ENCODE measurements at places on chromosomes 16 and 17.

- no peak for DNase-seq
Observed at GRCh38 chr17:33756021-33756420, 462.9 kb upstream of the ASIC2 start.

DNA sequence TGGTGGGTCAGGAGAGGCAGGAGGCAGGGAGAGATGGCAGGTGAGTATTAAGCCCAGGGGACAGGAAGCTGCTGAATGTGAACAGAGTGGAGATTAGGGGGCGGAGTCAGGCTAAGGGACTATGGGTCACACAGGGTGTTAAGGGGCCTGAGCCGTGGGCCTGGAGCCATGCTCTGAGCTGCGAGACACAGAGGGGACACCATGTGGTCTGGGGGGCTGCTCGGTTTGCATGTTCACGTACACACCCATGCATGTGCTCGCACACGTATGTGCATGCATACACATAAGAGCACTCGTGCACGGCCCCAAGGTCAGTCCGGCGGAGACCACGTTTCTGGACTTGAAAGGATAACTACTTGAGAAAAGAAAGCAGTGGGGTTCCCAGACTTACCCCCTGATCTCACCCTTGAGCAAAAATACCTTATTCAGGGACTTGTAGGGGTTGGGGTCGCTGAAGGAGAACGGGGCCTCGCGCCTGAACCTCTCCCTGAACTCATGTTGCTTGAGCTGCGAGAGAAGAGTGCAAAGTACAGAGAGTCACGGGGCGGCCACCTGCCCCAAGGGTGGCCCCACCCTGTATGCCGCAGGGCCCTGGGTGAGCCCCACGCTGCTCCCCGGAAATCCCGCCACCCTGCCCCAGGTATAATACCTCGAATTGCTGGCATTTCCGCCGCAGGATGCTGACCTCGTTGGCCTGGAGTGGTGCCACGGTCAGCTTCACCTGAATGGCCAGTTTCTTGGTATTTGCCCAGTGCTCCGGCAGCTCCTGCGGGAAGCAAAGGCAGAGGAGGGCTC lies 50.8 kb downstream of the DNAH17 start:
- DNase-seq = no peak

GRCh38 chr16:74019612-74020011 lies 277.0 kb upstream of the PSMD7 start:
- DNase-seq = no peak

GRCh38 chr16:72475688-72476087 lies 303.7 kb upstream of the PMFBP1 start:
- DNase-seq = no peak

- DNase-seq = no peak
Observed at GRCh38 chr17:28372203-28372944, 880 bp downstream of the SARM1 start.

DNA sequence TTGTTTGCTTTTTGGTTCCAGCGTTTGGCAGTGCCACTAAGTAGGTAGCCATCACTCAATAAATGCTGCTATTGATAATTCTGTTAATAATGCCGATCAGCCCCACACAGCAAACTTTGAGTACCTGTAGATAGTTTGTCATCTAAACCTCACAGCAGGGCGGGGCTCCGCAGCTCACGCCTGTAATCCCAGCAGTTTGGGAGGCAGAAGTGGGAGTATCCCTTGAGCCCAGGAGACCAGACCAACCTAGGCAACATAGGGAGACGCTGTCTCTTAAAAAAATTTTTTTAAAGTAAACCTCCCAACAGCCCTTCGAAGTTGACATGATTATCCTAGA lies 1.6 kb downstream of the BFAR start:
- DNase-seq = no peak

DNA sequence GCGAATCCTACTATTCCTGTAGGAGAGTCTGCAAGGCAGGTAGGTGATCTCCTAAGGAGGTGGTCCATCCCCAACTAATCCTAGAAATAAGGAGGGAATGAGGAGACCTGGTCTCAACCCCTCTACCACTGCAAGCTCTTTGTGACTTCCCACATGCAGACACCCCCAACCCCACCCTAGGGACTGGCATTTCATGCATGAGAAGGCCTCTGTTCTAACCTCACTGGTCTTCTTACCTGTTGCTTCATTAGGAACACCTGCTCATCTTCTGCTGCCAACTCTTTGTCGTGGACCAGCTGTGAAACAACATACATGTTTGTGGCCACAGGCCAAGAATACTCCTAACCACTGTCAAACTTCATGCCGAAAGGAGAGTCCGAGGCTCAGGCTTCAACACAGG lies 22.6 kb downstream of the DYNC1LI2 start:
- DNase-seq = no peak

DNA sequence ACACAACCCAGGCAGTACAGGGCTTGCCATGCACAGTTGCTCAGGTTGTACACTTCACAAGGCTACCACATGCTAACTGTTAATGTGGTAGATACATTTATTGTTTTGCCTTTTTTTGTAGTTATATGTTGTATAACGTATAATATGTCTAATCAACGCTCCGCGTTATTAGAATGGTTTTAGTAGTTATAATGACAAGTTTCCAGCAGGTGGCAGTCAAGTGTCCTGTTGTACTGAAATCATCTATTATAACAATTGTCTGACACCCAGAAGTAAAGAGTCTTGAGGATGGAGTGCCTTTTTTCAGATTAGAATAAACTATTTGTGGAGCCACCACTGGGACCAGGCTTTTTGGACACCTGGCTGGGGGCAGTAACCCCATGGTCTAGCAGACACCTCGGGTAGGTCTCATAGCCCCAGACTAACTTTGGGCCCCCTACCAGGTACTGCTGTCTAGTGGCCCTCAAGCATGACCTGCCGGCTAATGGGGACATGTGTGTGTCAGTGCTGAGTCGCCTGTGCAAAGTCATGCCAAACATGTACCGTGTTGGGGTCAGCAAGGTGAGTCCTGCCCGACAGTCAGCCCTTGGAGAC lies 32.8 kb downstream of the MYO15A start:
- peak; percentile 74 for DNase-seq

GRCh38 chr17:863880-864279 lies 81.7 kb downstream of the MRM3 start:
- no peak for DNase-seq

DNA sequence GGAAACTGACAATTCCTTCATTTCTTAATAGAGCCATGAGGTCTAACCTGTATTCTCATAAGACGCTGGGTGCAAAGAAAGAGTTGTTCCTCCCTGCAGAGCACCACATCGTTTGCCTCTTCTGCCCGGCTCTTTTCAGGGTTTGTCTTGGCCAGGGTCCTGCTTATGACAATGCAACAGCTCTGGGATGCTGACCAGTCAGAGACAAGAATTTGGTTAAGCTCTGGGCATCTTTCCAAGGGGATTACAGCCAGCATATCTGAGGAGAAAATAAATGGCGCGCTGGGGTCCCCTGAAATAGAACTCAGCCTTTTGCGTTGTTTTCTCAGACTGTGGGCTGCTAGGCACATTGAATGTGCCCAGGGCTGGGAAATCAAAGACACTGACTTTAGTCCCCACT lies 128.6 kb downstream of the SHISA6 start:
- DNase-seq = peak; percentile 58

DNA sequence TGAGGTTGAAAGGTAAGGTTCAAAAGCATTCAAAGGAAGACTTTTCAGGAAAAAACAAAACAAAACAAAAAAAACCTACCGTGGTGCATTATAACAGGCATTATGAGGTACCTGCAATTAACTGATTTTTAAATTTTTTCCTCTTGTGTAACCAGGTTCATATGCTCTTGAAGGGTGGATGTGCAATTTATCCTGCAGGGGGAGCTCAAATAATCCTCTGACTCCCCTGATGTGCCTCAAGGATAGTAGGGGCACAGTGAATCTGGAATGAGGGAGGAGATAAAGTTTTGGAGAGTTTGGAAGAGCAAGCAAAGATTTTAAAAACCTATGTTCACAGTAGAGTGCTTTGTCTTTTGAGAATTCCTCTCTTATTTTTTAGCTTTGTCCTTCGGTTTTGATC lies 1349.4 kb downstream of the CDH8 start:
- no peak for DNase-seq

GRCh38 chr16:27894386-27894785 lies 169.1 kb downstream of the GSG1L start:
- DNase-seq = no peak

- peak; percentile 83 for DNase-seq
Observed at GRCh38 chr17:79740413-79740812, 9.7 kb downstream of the ENPP7 start.

GRCh38 chr17:40209404-40210093 lies 9.6 kb upstream of the WIPF2 start:
- no peak for DNase-seq

DNA sequence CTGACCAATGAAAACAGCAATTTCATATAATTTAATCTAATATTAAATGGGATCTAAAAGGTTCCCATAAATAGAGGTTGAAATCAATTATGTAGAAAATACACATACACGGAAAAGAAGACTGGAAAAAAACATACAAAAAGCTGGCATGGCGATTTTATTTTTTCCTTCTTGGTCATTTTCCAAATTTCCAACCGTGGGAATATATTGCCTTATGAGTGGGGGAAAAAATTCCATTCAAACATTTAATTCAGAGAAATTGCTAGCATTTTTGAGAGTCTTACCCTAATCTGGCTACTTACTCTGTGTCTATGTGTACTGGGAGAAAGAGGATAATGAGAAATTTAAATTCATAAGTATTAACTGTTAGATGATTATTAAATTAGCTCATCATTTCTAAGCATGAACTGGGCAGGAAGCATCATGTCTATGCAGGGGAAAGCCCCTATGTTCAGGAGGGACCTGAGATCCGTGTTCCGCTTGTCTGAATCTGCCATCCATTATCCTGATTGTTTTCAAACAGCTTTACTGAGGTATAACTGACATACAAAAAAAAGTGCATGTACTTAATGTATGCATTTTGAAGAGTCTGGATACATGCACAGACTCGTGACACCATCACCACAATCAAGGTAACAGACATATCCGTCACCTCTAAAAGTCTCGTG lies 145.2 kb downstream of the XYLT1 start:
- DNase-seq = no peak

DNA sequence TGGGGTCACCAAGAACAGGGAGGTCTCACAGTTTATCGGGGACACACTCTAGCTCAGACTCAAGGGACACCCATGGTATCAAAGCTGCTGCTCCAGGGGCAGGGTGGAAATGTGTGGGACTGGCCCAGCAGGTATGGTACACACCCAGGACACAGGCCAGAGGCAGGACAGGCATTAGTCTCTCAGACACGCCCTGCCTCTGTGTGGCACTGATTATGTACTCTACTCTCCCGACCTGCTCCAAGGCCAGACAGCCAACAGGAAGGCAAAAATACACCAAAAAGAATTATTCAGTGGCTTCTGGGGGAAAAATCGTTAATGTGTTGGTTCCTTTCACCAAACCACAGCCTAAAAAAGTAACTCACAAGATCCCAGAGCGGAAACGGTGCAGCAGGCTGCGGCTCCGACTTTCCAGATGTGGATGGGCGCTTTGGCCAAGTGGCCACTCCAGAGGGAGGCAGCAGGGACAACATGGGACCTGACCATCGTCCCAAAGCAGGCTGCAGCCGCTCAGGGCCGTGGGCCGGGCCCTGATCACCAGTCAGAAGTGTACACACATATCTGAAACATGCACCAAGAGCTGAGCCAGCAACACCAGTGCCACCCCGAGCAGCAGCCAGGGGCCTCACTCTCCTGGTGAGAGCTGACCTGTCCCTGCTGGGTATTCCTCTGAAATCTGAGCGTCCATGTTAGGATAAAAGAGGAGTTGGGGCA lies 1.0 kb upstream of the SIRT7 start:
- no peak for DNase-seq

Data from lung (tissue), 17 donors.